ENCODE measurements at places on chromosomes 3 and 15.

GRCh38 chr3:5437783-5438323 is 250.3 kb downstream of the EDEM1 start:
- no peak for DNase-seq

DNA sequence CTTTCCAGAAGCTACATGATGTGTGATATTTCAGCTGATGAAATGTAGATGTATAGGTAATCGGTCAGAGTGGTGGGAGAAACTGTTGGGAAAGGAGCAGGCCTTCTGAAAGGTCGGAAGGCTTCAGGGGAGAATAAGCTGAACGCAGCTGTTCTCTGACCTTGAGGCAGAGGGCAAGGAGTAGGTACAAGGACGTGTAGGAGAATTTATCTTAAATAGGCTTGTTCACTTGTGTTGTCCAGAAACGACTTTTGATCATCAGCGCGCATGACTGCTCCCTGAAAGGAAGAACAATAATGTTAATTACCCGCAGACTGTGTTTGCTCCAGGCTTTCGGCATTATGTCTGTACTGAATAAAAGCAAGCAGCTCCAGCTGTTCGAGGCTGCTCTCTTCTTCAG is 39.6 kb downstream of the GPR160 start:
- no peak for DNase-seq

DNA sequence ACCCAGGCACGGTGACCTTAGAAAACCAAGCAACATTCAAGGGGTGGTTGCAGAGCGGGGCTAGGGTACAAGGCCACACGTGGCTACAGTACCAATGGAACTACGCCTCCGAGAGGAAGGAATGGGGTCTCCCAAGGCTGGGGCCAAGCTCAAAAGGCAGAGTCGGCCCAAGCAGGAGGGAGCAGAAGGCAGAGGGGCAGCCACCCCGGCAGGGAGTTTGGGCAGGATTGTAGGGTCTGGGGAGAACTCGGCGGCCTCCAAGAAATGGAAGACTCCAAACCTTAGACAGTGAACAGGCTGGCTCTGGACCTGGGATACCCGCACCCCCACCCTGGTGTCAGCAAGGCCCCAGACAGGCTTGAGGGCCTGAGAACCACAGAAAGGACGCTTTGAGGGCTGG is 28.7 kb downstream of the ATRIP start:
- DNase-seq, result no peak

- no peak for DNase-seq
Measured at GRCh38 chr3:172530101-172530561, 6.9 kb upstream of the TNFSF10 start.

DNA sequence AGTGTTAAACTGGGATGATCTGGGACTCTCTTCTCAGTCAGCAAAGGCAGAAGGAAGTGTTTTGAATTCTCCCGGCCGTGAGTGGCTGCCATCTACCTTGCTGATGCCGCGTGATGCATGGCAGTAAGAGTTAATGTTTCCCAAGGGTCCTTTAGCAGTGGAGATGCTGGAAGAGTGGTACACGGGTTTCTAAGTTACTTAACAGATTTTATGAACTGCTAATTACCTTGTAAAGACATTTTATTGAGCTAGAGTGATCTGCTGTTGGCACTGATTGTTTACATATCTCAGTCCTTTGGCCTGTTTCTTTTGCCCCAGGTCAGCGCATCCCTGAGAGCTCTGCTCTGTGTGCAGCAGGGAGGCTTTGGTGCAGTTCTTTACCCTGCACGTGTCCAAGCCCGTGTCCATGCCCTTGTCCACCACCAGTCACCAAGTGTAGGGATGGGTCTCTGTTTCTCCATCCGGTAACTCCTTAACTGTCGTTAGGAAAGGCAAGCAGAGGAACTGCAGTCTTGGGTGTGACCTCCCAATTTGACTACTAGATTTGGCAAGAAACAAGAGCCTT is 172.3 kb downstream of the SLCO3A1 start:
- no peak for DNase-seq

DNA sequence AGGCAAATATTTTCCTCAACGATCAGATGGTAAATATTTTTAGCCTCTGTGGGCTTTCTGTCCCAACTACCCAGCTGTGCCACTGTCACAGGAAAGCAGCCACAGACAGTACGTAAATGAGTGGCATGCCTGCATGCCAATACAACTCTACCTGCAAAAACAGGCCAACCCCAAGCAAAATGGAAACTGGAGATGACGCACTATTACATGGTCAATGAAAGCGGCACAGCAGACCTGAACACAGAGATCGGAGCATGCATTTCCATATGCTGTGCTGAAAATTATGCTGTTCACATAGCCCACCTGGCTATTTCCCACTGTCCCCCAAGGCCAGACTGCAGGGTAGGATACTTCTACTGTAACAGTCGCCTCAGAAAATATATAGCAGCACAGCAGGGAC is 57.8 kb downstream of the HERC2 start:
- DNase-seq, result no peak

- DNase-seq, result peak; percentile 80
Measured at GRCh38 chr15:70299931-70300869, 202.5 kb upstream of the TLE3 start.

- DNase-seq, result no peak
Measured at GRCh38 chr3:37952564-37952963, 38.0 kb upstream of the VILL start.

DNA sequence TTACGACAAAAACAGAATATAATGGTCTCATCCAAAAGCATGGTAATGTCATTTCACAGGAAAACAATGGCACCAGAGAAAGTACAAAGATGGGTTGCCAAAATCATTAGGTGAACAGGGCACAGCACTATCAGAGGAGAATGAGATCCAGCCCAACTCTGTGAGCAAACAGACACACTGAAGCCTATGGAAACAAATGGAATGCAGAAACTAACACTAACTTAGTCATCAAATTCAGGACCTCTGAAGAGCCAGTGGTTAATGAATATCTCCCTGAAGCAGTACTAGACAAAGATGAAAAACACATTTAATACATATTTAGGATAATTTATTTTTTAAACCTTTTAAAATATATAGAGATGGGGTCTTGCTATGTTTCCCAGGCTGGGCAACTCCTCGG is 14.6 kb upstream of the RPS17 start:
- DNase-seq, result no peak

All from effector memory CD8-positive, alpha-beta T cell (primary cell).